ENCODE measurements at places on chromosomes 4 and X. TPM values are rescaled to one million over a fixed set of nuclear protein-coding genes. Genes with fewer than 3 reads are reported as not detected.

RBM46 gene
- not detected for total RNA-seq

ATP1B4 gene
- not detected for total RNA-seq

RNF212 gene
- total RNA-seq: not detected

ADH4 gene
- total RNA-seq: not detected

COQ2 gene
- total RNA-seq: 23.9 TPM

SMIM14 gene
- 64.1 TPM for total RNA-seq

GUCY1B1 gene
- total RNA-seq: 13.0 TPM

LDB2 gene
- total RNA-seq: 21.6 TPM

MAGEA2 gene
- 15.8 TPM for total RNA-seq
